ENCODE measurements at places on chromosomes 3 and 15.

DNA sequence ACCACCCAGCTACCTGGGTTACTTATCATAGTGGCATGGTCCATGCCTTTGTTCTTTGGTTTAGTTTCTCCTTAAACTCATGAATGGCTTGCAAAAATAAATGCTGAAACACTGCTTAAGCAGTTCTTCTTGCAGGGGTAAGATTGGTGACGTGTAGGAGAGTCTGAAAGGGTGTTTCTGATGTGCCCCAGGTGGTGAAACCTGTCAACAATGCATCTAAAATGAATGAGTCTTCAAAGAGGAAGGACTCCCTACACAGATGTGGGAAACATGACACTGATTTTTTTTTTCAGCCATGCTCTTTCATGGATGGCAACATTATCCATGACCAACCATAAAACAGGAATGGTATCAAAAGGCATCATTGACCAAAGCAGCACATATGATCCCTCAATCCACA lies 72.0 kb downstream of the KCNH8 start:
- no peak for DNase-seq

GRCh38 chr3:83092521-83093221 lies 1331.2 kb upstream of the GBE1 start:
- no peak for DNase-seq

DNA sequence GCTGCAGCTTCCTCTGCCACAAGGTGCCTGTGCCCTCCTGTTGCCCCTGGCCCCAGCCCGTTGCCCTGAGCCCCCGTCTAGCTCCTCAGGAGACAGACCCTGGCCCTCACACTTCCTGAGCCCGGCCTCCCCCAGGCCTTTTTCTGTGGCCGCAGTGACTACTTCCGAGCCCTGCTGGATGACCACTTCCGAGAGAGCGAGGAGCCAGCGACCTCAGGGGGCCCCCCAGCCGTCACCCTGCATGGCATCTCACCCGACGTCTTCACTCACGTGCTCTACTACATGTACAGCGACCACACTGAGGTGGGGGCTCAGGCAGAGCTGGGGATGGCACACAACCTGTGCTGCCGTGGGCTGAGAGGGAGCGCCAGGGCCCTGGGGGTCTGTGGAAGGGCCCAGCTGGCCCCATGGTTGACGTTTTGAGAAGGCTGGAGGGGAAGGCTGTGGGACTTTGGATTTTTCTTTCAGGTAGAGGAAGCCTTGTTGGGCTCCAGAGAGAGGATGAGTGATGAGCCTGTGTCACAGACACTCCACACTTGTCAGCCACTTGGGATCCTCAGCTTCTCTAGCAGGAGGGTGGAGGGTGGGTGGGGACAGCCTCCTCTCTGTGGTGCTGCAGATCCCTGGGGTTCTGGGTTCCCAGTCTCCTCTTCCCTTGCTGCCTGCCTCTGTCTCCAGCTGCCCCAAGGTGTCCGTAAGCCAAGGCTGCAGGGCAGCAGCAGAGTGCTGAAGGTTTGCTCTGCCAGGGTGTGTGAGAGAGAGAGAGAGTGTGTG lies 5.0 kb downstream of the ABTB1 start:
- no peak for DNase-seq

- no peak for DNase-seq
These were observed 30.2 kb upstream of the CHMP2B start for GRCh38 chr3:87196879-87197278.

- no peak for DNase-seq
These were observed 12.5 kb upstream of the RPS27L start for GRCh38 chr15:63169788-63170187.

GRCh38 chr3:124812291-124813265 lies 74.6 kb downstream of the ITGB5 start:
- DNase-seq, result no peak

GRCh38 chr3:31291818-31292217 lies 240.9 kb upstream of the STT3B start:
- DNase-seq, result no peak

- no peak for DNase-seq
These were observed 36.9 kb downstream of the THRB start for GRCh38 chr3:24457719-24458118.

- DNase-seq, result no peak
These were observed 80.2 kb upstream of the FAM3D start for GRCh38 chr3:58746758-58747157.

GRCh38 chr3:171979081-171979480 lies 60.3 kb upstream of the FNDC3B start:
- DNase-seq, result no peak

- no peak for DNase-seq
These were observed 108.5 kb downstream of the ZIC4 start for GRCh38 chr3:147297761-147298350.

DNA sequence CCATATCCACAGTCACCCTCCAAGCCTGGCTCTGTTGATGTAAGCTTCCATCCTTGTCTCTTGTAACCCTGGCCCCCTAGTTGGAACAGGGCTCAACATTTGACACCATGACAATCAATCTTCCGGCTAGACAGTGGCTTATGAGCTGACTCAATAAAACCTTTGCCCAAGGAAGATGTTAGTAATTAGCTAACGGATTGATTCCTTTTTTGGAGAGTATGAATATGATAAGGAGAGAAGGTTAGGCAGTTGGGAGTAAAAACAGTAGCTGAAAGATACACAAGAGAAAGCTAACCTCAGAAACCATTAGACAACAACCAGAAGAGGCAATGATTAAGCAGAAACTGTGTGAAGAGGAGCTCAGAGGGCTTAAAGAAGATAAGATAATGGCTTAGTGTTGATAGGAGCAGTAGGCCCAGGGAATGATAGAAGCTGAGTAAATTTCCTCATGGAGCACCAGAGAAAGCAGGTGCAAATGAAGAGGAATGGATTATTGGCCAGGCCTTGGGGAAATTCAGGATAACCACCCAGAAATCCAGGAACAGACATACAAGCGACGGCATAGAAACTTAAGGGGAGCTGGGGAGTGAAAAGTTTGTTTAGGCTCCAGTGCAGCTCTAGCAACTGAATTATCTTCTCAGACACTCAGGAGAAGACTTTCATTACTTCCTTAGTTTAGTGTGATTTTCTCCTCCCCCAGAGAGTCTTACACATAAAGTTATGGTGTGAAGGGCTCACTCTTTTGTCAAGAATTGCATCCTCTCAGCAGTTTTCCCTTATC lies 7.8 kb upstream of the RFX7 start:
- DNase-seq, result no peak

- no peak for DNase-seq
These were observed at the start of gene MGLL for GRCh38 chr3:127822041-127822681. TSS of gene MGLL (minus strand) at chr3:127822515. CDS start at chr3:127822318, 197 bp downstream.

DNA sequence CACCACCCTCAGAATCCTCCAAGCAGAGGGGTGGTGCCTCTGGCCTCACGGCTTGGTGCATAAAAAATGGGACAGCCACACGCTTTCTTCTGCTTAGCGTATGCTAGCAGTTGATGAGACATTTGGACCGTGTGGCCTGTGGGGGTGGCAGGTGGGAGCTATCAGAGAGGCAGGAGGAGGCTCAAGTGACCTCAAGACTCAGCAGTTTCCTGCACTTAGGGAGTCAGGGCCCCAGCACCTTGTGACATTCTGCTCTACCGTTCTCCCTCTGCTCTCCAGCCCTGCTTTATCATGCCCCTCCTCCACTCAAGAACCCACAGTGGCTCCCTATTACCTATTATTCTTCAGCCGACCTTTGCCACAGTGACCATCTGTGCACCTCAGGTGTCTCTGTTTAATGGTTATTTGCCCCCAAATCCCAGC lies 41.0 kb upstream of the CGNL1 start:
- DNase-seq, result no peak

GRCh38 chr3:62809369-62809768 lies 65.8 kb downstream of the CADPS start:
- DNase-seq, result no peak

DNA sequence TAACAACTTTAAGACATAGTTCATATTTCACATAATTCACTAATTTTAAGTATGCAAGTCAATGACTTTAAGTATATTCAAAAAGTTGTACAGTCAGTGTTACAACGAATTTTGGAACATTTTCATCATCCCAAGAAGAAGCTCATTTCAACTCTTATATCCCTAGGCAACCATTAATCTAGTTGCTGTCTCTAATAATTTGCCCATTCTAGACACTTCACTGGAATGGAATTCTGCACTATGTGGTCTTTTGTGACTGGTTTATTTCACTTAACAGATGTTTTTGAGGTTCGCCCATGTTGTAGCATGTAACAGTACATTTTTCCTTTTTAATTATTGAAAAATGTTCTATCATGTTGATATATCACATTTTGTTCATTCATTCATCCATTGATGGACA lies 104.2 kb upstream of the SPRED1 start:
- no peak for DNase-seq

DNA sequence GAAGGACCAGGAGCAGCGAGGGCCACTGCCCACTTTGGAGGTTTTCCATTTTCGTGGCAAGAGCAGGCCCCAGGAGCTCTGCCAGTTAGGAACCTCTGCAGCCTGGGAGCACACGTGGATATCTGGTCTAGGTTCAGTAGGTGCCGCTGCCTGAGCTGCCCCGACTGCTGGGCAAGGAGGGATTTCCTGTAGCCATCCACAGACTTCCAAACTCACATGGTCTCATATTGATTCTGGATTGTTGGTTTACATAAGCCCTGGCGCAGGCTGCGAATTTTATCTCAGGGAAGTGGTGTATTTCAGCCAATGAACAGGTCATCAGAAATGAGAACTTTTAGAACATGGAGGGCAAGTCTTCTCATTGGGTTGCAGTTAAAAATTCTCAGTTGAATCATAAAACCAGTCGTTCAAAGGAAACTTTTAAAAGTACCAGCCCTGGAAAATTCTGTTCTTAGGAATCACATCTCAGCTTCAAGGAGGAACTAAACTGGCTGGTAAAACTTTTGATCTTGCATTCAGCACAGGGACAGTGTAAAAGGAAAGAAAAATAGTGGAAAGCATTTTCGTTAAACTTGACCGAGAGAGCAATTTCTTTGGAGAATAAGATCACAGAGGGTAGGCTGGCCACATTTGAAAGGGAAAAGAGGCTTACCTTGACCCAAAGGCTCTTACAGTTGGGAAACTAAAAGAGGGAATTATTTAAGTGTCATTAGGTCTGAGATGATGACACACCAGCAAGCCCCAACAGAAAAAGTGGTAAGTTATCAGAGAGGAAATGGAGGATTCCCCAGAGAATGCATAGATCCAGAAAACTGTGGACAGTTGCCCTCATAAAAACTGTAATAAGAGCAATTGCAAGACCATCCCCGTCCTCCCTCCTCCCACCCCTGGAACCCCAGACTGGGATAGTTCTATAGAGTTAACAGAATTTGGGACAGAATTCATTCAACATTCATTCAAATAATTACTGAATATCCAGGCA lies 6.4 kb upstream of the RTP3 start:
- no peak for DNase-seq

- DNase-seq, result no peak
These were observed 52.4 kb downstream of the TRIM69 start for GRCh38 chr15:44788748-44789147.

DNA sequence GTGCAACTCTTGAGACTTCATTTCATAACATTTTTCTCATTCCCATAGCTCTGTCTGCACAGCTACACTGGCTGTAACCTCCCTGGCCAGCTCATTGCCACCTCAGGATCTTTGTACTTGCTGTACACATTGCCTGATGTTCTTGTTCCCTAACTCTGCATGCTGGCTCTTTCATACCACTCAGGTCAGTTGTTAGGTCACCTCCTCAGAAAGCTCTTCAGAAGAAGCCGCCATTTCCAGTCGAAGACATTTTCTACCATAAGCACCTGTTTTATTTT lies 176.2 kb downstream of the AKAP13 start:
- DNase-seq, result no peak

DNA sequence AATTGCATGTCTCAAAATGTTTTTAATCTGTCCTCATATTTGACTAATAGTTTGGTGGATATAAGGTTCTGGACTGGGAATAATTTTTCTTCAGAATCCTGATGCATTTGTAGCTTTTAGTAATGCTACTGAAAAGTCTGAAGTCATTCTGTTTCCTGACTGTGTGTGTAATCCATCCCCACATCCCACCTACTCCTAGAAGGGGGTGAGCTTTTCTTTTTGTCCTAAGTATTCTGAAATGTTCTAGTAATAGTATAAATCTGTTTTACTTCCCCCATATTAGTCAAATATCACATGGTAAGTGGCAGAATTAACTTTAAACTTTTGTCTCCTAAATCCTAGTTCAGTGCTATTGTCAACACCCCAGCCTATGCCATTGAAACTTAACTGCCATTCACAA lies 162.8 kb downstream of the GREM1 start:
- DNase-seq, result no peak

DNA sequence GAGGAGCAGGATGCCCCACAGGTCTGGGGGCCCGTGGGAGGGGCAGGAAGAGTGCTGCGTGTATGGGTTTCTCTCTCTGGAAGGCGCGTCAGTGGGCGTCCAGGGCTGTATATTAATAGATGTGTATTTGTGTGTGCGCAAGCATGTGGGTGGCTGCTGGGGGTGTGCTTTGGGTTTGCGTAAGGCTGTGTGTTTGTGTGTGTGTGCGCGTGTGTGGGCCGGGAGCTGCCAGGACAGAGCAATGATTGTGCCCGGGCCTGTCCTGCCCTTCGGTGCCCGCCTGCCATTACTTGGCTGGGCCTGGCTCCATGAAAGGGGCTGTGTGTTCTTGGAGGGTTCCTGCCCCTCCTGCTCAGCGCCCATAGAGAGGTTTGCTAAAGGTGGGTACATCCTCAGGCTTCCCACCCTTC lies 16.3 kb downstream of the CSPG4 start:
- DNase-seq, result no peak

- no peak for DNase-seq
These were observed 55.0 kb downstream of the PLAAT1 start for GRCh38 chr3:193295985-193296384.

DNA sequence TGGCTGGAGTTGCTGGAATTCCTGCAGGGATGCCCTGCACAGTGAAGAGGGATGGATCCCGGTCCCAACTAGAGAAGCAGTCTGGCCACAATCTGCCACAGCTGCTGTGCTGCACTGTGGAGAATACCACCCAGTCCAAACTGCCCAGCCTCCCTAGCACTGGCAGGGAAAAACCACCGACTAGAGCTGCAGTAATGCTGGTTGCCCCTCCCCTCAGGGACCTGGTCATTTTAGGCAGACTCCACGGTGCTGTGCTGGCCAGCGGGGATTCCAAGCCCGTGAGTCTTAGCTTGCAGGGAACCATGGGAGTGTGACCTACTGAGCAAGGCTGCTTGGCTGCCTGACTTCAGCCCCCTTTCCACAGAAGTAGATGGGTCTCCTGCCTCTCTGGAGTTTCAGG lies 478.0 kb upstream of the ATP11B start:
- DNase-seq, result no peak

DNA sequence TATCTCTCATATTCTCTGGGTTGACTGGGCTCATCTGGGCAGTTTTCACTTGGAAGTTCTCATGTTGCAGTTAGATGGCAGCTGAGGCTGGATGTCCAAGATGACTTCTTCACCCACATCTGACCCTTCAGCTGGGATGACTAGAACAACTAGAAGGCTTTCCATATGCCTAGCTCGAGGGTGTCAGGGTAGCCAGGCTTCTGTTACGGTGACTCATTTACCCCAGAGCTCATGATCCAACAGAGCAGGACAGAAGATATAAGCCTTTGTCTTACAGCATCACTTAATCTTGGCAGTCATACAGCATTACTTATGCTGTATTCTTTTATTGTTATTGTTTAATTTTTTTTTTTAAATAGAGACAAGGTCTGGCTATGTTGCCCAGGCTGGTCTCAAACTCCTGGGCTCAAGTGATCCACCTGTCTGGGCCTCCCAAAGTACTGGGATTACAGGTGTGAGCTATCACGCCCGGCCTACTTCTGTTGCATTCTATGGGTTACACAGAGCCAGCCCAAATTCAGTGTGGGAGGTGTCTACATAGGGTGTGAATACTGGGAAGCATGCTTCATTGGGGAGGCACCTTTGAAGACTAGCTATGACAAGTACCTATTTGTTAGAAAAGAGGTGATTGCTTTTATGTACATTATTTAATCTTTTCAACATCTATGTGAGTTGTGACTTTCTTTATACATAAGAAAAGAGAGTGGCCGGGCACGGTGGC lies 10.7 kb downstream of the HMCES start:
- DNase-seq, result no peak
